Cardiac muscle cell (in vitro differentiated cells and primary cell): ENCODE measurements at places on chromosomes 4 and X. TPM values are rescaled to one million over a fixed set of nuclear protein-coding genes. Genes with fewer than 3 reads are reported as not detected.

HS3ST1 gene
- 0.09 and 0.35 TPM in 2 replicates for total RNA-seq

ZMAT1 gene
- total RNA-seq = 3.5 and 7.3 TPM in 2 replicates

FATE1 gene
- 0.15 and 0.18 TPM in 2 replicates for total RNA-seq

STARD8 gene
- total RNA-seq = 1.9 TPM in 2 replicates

EGFL6 gene
- 0.07 TPM in 1 of 2 replicates, not detected in the other for total RNA-seq

CCSER1 gene
- total RNA-seq = 3.3 and 3.6 TPM in 2 replicates

CFI gene
- total RNA-seq = 2.1 and 3.2 TPM in 2 replicates

RNF128 gene
- total RNA-seq = 0.18 and 0.21 TPM in 2 replicates

PRR32 gene
- total RNA-seq = 1.5 TPM in 1 of 2 replicates, not detected in the other

RIPPLY1 gene
- 0.21 TPM in 1 of 2 replicates, not detected in the other for total RNA-seq

SLC9B2 gene
- total RNA-seq = 15.8 and 19.1 TPM in 2 replicates

CTAG2 gene
- not detected in 2 replicates for total RNA-seq

BMX gene
- not detected in 2 replicates for total RNA-seq

TMEM156 gene
- not detected in 2 replicates for total RNA-seq

SPATA18 gene
- total RNA-seq = 13.6 and 17.2 TPM in 2 replicates

MSX1 gene
- total RNA-seq = 15.6 and 25.2 TPM in 2 replicates

SASH3 gene
- total RNA-seq = not detected in 2 replicates

TAF7L gene
- not detected in 2 replicates for total RNA-seq

TEC gene
- 3.2 and 4.1 TPM in 2 replicates for total RNA-seq

SLC4A4 gene
- total RNA-seq = 12.7 and 14.9 TPM in 2 replicates

ELF4 gene
- total RNA-seq = 1.8 and 1.9 TPM in 2 replicates

NUDT10 gene
- total RNA-seq = 7.6 and 8.3 TPM in 2 replicates

YTHDC1 gene
- total RNA-seq = 59.8 and 75.2 TPM in 2 replicates

VCX3A gene
- 0.48 and 0.74 TPM in 2 replicates for total RNA-seq

MRPS18C gene
- 14.6 and 51.4 TPM in 2 replicates for total RNA-seq

ERAS gene
- total RNA-seq = not detected in 2 replicates

NPFFR2 gene
- total RNA-seq = 12.4 and 13.5 TPM in 2 replicates

FGF2 gene
- total RNA-seq = 2.1 and 3.2 TPM in 2 replicates

FAM9C gene
- total RNA-seq = not detected in 2 replicates

EOLA1 gene
- 15.1 and 21.5 TPM in 2 replicates for total RNA-seq

F8 gene
- 7.5 and 10.0 TPM in 2 replicates for total RNA-seq

EGF gene
- total RNA-seq = 3.7 and 11.0 TPM in 2 replicates

MTTP gene
- total RNA-seq = 0.69 and 2.5 TPM in 2 replicates

ADAM29 gene
- total RNA-seq = not detected in 2 replicates

SSX2 gene
- total RNA-seq = not detected in 2 replicates

TDO2 gene
- 0.57 and 2.6 TPM in 2 replicates for total RNA-seq

KCND1 gene
- 1.1 and 2.6 TPM in 2 replicates for total RNA-seq

GLUD2 gene
- total RNA-seq = 0.14 and 0.18 TPM in 2 replicates

ADGRA3 gene
- 32.2 and 41.1 TPM in 2 replicates for total RNA-seq

RBMX gene
- 304 and 370 TPM in 2 replicates for total RNA-seq

IGFBP7 gene
- 66.1 and 87.2 TPM in 2 replicates for total RNA-seq

PPBP gene
- not detected in 2 replicates for total RNA-seq

MAOB gene
- 0.67 and 1.2 TPM in 2 replicates for total RNA-seq

CNKSR2 gene
- total RNA-seq = 24.4 and 25.3 TPM in 2 replicates

F9 gene
- total RNA-seq = not detected in 2 replicates

TSPAN5 gene
- total RNA-seq = 24.4 and 26.9 TPM in 2 replicates

KLKB1 gene
- 0.09 TPM in 1 of 2 replicates, not detected in the other for total RNA-seq

GYG2 gene
- 54.1 and 58.0 TPM in 2 replicates for total RNA-seq

FAM199X gene
- 25.5 and 28.1 TPM in 2 replicates for total RNA-seq

SYN1 gene
- 1.8 and 2.0 TPM in 2 replicates for total RNA-seq

RPL34 gene
- 803 and 848 TPM in 2 replicates for total RNA-seq

TEX11 gene
- total RNA-seq = 0.07 TPM in 1 of 2 replicates, not detected in the other

RAI2 gene
- 1.1 and 1.3 TPM in 2 replicates for total RNA-seq

TBC1D14 gene
- total RNA-seq = 41.8 and 46.1 TPM in 2 replicates

NR3C2 gene
- 0.56 and 2.5 TPM in 2 replicates for total RNA-seq

IGSF1 gene
- total RNA-seq = 5.3 and 6.5 TPM in 2 replicates
